ENCODE measurements at places on chromosomes 12 and 14. TPM values are rescaled to one million over a fixed set of nuclear protein-coding genes. Genes with fewer than 3 reads are reported as not detected.

DNA sequence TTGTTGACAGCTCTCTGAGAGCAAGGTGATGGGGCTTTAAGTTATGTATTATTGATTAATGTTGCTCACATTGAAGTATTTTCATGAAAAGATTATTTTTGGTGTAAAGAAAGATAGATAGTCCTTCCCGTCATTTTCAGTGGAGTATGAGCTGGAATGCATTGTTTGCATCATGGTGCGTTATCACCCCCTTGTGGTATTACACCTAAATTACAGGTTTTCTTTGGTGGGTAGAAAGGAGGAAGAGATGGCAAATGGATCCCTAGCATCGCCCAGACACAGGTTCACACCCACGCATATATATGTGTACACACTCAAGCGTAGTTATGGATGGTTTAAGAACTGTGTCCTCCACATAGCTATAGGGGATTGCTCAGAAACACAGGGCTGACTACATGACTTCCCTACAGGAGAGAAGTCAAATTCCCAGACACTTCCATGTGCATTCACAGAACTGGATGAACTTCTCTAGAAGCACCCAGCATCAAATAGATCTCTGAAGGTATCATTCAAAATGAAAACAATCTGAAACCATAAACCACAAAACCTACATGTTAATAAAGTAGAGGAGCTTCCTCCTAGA is 14.4 kb upstream of the SERPINA10 start:
- no peak for DNase-seq

DNA sequence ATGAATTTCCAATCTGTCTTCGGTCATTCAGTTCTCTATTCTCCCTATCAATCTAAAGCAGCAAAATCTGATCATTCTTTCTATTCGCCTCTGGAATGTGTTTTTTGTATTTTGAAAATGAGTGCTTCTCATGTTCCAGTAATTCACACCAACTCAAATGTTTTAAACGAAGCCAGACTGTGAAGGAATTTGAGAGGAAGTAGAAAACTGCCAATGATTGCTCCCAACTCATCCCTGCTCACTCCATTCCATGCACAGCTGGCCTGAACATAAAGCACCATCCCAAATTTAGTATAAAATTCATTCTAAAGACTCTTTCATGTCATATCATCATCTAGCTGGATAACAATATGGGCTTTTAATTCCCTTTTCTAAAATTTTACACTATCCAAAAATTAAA is 123.8 kb downstream of the DUSP6 start:
- no peak for DNase-seq

- no peak for DNase-seq
Measured at GRCh38 chr14:60648934-60649874, at the start of gene SIX1. Gene SIX1, minus strand, starts transcription at chr14:60649477. Its CDS starts 288 bp downstream, at chr14:60649189.

DNA sequence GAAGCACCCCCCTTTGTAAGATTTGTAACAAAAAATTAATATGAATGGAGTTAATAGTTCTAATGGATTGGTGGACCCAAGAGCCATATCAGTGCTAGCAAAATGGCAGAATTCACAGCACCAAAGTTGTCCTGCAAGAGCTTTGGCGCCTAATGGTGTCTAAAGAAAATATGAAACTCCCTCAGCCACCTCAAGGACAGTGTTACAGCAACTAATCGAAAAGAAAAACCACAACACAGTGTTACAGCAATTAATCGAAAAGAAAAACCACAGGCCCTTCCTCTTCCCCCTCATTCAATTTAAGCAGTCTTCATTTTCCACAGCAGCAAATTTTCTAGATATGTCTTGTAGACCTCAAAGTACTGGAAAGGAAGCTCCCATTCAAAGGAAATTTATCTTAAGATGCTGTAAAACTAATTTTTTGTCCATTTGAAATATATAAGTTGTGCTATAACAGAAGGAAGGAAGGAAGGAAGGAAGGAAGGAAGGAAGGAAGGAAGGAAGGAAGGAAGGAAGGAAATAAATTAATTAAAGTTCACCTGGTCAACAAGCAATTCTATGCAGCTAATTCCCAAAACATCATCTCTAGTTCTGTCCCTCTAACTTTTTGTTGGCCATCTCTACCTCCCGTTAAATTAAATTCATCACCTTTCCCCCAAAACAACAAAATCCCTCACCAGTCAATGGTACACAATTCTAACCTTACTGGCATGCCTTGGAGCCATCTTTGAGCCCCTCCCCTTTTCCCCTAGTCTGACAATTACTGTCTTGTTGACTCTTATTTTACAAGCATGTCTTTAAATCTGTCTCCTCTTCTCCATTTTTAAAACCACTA is 17.4 kb downstream of the LRP6 start:
- DNase-seq: no peak

DNA sequence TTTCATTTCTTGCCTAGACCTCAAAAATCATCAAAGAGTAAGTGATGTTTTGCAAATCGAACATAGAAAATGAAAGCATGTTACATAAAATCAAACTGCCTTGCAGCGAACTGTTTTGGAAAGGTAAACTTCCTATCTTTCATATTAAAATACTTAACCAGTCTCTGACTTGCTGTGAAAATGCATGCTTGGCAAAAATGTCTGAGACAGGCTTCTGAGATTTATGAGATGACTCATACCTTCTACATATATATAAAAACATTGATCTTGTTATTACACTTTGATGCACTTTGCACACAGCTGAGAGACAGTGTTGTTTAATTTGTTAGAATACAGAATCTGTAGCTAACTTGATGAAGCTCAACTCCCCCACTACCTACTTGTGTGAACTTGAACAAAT is 179.1 kb downstream of the KITLG start:
- no peak for DNase-seq

DNA sequence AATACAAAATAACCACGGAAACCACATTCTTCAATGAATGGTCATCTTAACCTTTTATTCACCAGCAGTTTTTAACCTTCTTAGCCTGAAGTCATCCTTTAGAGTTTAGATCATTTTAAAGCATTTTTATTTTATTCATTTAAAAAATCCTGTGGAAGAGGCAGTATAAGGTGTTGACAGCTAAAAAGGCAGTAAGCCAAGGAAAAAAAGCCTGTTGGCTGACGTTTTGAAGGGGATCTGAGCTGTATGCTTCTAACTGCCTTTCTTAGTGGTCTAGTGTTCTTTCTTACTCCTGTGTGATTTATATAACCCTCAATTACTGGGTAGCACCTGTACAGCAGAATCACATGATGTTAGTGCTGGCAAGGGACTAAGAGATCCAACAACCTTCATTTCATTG is 438.3 kb upstream of the SEL1L start:
- DNase-seq: no peak

GRCh38 chr12:34335819-34336262 is 313.5 kb downstream of the ALG10 start:
- no peak for DNase-seq

GRCh38 chr12:41190338-41190737 is 2.2 kb downstream of the PDZRN4 start:
- DNase-seq: no peak

DNA sequence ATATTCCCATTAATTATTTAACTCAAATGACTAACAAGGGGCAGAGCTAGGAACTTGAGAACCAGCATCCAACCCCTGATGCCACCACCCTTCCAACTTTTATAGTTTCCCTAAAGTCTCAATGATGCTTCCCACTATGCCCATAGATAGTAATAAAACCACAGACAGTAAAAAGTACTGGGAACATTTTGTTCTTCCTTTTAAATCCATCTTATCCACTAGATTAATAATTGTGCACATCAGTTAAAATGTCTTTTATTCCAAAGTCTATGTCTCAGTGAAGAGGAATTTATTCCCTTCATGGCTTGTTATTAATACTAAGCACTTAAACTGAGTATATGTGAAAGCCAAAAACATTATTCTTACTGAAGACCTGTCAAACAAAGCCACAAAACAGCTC is 45.8 kb downstream of the SINHCAF start:
- no peak for DNase-seq

GRCh38 chr12:958588-959123 is 9.2 kb upstream of the RAD52 start:
- DNase-seq: no peak

DNA sequence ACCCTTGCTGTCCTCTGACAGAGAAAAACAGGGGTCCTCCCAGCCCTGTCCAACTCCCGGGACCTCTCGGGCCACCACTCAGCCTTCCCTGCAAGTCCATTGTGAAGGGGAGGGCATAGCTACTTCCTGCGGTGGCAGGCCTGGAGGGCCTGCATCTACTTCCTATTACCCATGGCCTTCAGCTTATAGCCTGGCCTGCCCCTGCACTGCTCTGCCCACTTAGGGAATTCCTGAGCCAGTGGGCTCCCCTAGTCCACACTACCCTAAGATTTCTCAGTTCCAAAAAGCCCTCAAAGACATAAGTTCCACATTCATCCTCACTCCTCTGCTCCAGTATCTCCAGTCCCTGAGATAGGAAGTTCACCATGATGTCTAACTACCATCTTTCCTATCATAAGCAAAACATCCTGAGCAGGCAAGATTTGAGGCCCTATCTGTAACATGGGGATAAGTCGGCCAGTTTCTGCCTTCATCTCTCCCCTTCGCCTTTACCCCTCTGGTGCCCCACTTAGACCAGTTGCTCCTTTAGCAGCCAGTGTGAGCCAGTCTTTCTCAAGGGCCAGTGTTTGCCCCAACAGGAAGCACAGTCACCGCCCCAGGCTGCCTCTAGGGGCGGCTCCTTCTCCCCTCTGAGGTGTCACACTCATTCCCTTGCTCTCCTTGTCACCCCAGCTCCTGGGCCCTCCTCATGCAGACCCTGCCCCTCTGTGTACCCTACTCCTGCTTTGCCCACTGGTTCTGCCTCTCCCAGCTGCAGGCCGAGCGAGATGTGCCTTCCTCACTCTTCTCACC is 10.9 kb downstream of the HDAC7 start:
- no peak for DNase-seq

GRCh38 chr14:96279564-96279963 is 23.6 kb downstream of the BDKRB1 start:
- DNase-seq: no peak

The RPL10L gene
- not detected for total RNA-seq

The SMIM41 gene
- not detected for total RNA-seq
